Stimulated activated CD4-positive, alpha-beta T cell treated with anti-CD3 and anti-CD28 coated beads, Interleukin-1b, Interleukin-23, amount 100 ng/mL, for 48 hours (primary cell): ENCODE measurements at places on chromosomes 4 and X.

DNA sequence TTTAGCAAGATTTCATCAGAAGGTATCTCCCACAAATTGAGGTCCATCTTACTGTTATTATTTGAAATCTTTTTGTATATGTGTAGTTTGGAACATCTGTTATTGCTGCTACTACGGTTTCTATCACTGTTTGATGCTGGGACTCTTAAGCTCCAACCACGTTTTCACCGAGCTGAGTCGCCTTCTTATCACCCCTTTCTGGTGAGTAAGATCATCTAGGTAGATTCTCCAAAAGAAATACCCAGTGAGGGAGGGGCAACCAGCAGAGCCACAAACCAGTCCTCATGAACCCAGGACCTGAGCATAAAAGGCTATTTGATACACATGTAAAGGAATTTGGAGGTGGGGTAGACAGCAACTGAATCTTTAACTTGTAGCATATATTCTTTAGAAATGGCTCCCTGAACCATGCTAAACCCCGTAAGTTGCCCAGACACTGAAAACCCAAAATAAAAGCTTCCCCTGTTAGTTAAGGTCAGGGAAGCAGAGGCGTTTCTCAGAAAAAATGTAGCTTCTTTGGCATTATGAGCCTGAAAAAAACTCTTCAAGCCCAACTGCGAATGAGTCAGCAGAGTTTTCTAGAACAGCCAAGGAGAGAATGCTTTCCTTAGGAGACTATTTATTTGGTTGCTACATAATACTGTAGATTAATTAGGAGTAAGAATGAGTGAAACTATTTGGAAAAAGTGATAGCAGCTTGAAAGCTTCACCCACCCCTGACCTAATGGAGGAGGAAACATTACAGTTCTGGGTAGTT lies 53.8 kb upstream of the ATXN3L start:
- peak; percentile 8 for DNase-seq

GRCh38 chrX:39829965-39830364 lies 267.8 kb downstream of the BCOR start:
- no peak for DNase-seq

DNA sequence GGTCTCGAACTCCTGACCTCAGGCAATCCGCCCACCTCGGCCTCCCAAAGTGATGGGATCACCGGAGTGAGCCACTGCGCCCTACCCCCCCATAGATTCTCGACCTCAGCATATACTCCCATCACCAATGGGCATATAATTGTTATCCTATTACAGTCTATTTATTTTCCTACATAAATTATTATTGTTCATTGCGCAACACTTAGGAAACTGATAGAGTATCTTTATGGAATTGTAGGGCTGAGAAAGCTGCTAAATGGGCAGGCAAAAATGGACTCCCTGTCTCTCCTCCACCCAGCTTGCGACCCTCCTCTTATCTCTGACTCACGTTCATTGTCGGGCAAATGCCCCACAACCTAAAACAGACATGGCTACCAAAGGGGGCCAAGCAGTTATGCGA lies 1.0 kb downstream of the ERVMER34-1 start:
- no peak for DNase-seq

GRCh38 chr4:110104661-110105060 lies 93.8 kb downstream of the ELOVL6 start:
- no peak for DNase-seq

GRCh38 chrX:25198891-25199290 lies 183.1 kb upstream of the ARX start:
- DNase-seq: no peak

- DNase-seq: no peak
Observed at GRCh38 chr4:24729119-24729730, 66.1 kb upstream of the SOD3 start.

DNA sequence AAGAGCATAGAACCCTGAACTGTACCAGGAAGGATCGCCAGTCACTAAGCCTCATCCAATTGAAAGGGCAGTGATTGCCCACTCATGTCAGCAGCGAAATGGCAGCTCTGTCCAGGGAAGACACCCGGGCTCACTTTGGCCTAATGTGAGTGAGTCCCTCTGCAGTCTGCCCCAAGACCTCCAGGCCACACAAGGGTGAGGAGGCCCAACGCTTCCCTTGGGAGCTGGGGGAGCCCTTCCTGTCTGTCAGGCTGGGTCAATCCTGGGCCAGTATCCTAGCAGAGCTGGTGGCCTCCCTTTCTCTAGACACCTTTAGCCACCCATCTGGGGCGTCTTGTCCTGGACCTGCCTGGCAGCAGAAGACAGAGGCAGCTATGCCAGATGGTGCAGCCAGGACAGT lies 39.6 kb upstream of the GPC4 start:
- no peak for DNase-seq

- DNase-seq: peak; percentile 62
Observed at GRCh38 chr4:164977243-164978164, at the start of gene TRIM61. Gene TRIM61 (minus strand): TSS chr4:164977657. CDS start chr4:164970002, 7,655 bp downstream.

- no peak for DNase-seq
Observed at GRCh38 chr4:41866799-41867677, 68.2 kb upstream of the TMEM33 start.

GRCh38 chr4:133467290-133467947 lies 318.3 kb downstream of the PCDH10 start:
- no peak for DNase-seq

- no peak for DNase-seq
Observed at GRCh38 chr4:159216834-159217233, 114.0 kb downstream of the RAPGEF2 start.

DNA sequence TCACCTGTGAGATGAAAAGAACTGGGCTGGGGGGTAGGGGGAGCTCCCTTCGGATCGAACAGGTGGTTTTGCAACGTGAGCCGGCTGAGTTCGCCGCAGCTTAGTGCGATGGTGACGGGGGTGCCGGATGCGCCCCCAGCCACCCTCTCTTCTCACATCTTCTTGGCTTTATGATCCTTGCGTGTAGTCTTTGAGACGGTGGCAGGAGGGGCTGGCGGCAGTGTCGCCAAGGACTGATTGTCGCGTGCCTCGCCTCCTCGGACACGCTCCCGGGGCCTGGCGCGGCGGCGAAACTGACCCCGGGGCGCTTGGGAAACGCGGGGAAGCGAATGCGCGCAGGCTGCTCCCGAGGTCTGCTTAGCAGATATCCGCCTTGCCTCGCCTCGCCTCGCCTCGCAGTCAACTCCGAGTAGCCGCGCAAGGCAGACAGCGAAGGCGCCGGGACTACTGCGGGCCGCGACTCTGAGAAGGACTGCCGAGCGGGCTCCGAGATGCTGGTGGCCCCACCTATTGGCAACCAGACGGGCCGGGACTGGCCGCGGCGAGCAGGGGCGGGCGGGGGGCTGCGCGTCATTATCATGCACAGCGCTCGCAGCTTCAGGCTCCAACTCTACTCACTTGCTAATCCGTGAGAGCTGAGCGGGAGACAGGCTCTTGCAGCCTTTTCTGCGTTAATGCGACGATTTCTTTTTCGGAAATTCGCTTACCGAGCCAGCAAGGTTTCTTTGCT lies 1.5 kb downstream of the GRID2 start:
- DNase-seq: no peak

DNA sequence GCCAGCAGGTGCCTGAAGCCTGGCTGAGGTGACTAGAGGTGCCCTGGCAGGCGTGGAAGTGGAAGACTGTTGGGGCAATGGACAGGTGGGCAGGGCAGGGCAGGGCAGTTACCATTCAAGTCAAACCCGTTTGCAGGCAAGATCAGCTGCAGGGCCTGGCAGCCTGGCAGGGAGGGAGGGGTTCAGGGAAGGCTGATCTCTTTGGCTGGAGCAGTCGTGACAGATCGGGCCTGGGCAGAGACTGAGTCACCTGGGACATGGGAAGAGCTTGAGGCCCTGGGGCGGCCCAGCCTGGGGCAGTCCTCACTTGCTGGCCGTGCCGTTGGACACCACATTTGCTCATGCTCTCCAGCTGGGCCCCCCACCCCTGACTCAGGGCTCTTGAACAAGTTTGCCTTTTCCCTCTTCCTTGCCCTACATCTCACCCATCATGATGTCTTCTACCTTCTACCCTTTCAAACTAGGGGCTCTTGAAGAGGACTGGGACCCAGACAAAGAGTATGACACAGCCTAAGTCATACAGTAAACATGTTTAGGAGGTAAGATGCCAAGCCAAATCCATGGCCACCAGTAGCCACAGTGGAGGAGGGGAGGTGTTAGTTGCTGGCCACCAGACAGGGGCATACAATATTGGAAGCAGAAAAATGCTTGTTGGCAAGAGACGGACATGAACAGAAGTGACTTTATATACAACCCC lies 2.0 kb upstream of the ZNF185 start:
- no peak for DNase-seq

DNA sequence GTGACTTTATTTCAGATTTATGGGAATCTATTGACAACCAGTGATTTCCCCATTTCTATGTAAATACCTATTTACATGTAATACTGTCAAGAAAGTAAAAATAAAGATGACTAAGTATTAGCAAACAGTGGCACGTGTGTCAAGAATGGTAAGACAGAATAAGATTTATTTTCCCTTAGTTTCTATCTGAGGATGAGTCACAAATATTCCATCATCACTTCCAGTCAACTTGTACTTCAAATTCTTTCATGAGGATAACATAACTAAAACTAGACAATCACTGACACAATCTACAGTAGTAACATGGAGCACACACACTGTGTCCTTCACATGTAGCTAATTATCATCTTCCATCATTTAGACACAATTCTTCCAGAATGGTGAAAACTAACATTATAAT lies 625.3 kb upstream of the PCDH7 start:
- DNase-seq: no peak

- DNase-seq: no peak
Observed at GRCh38 chrX:7704205-7704604, 138.8 kb upstream of the VCX start.

GRCh38 chr4:20658456-20658855 lies 41.8 kb upstream of the PACRGL start:
- no peak for DNase-seq

DNA sequence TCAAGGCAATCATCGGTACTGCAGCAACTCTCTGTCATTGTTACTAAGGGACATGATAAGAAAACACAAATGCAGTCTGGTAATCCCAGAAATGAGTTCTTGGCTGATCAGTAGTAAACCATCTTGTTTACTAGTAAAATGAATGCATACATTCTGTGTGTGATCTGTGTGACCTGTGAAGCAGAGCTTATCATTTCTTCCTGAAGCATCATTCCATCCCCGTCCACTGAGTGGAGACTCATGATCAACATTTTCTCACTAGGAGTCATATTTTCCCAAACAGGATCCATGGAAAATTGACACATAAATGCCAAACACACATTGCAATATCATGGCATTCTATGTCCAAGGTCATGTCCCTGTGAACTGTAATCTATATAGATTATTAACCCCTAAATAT lies 226.1 kb downstream of the ANKRD50 start:
- no peak for DNase-seq

DNA sequence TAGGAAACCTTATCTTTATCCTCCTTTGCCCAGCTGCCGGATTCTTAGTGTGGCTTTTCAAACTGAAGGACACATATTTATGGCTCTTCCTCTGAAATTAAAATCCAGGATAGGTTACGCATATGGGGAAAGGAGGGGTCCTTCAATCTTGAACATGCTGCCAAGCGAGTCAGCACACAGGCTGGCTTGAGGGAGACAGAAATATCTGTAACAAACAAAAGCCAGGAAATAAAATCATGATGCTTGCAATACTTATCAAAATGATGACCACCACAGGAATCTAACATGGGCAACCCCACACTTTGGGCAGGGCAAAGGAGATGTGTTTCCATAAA lies 196.4 kb upstream of the LDB2 start:
- no peak for DNase-seq

DNA sequence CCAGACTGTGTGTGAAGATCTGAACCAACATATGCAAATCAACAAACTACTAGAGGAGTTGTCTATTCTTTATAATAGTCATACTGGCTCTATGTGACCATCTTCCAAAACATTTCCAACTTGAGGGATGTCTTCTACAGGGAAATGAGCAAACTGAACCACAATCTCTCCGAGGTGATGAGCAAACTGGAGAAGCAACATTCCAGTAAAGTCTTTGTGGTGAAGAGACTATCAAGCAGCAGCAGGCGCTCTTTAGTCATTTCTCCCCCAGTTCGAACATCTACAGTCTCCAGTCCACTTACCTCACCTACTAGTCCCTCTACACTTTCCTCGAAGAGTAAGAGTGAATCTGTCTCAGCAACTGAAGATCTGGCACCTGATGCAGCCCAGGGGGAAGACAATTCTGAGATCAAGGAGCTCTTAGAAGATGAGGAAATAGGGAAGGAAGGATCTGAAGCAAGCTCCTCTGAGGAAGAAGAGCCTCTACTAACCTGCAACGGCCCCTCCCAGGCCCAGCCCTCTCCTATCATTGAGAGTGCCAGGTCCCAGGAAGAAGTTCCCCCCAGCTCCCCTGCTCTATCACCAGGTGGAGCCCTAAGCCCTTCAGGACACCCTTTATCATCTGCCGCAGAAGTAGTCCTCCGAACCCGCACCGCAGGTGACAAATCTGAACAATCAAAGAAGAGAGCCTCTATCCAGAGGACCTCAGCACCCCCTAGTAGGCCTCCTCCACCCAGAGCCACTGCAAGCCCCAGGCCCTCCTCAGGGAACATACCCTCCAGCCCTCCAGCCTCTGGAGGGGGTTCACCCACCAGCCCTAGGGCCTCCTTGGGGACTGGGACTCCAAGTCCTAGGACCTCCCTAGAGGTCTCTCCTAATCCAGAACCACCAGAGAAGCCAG lies 98.1 kb downstream of the HNRNPD start:
- DNase-seq: no peak

DNA sequence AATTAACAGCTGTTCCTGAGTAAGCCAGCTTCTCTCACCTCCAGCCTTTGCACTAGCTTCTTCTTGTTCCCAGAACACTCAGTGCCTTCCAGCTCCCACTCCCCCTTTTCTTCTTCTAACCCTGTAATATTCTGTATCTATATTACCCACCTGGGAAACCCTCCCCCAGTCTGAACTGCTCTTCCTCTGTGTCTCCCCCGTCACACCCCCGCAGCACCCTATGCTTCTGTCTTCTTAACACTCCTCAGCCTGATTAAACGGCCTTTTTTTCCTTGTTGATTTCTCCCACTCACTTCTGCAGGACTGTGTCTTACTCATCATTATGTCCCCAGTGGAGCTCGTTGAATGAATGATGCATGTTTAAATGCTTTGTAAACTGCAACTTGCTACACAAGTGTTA lies 9.0 kb upstream of the LONRF3 start:
- DNase-seq: no peak
